Gastrocnemius medialis (tissue), 4 donors: ENCODE measurements at places on chromosomes 3 and 15. TPM values are rescaled to one million over a fixed set of nuclear protein-coding genes. Genes with fewer than 3 reads are reported as not detected.

- no peaks in the 10 kb centered on the region for H3K27me3 ChIP-seq
- no peak overlapping the region for H3K27ac ChIP-seq
- no peaks in the 10 kb centered on the region for H3K4me1 ChIP-seq
- no peak overlapping the region for H3K4me3 ChIP-seq
Observed at GRCh38 chr15:74406992-74407705, 26.6 kb downstream of the SEMA7A start.

DNA sequence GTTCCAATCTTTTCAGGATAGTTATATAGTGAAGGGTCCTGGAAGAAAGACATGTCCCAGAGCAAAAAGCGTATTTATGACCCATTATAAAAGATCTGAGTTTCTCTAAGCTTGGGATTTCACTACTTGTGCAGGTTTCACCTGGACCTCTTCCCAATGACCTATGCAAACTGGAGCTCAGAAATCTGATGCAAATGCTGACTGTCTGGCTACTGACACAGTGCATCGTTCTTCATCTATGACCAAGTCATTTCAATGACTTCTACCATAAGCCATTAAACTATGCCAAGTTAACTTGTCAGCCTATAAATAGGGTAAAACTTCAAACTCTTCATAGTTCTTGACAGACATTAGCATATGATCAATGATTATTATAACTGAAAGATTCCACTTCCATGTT, 11.1 kb downstream of the STAG1 start:
- peaks cover 23% of the 10 kb centered on the region for H3K4me1 ChIP-seq
- no peak overlapping the region for H3K27ac ChIP-seq
- no peak overlapping the region for H3K4me3 ChIP-seq
- DNase-seq = no peak

The PODXL2 gene
- 1.5 TPM for total RNA-seq

DNA sequence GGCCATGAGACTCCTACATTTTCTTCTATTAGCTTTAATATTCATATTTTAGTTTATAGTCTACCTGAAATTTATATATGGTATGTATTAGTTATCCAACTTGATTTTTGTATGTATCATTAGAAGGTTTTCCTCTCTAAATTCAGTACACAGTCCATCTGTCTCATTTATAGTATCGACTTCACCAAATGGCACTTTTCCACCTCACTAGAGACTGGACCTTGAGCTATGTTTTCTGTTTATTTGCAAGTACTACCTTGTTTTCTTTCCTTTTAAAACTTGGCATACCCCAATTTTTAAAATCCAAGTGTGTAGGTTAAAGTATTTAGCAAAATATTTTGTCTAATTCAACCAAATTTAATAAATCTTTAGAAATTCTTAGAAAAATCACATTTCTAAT, 1137.5 kb downstream of the NSUN3 start:
- DNase-seq = no peak
- no peaks in the 10 kb centered on the region for H3K36me3 ChIP-seq
- no peaks in the 10 kb centered on the region for H3K27me3 ChIP-seq

DNA sequence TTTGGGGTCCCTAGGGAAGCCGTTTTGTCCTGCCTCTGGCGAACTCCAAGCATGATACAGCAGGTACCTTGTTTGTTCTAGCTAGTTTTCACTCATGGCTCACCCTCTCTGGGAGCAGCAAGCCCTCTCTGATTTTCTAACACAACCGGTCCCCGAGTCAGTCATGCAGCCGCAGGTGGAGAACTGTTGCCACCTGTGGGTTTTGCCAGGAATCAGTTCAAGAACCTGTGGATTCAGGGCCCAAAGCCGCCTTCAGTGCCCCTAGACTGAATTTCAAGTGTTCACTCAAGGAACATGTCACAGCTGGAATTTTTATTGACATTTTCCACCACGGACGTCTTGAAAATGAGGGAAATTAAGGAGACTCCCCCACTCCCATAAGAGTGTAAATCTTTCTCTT, 13.3 kb upstream of the LRRK1 start:
- no peak overlapping the region for H3K4me3 ChIP-seq
- DNase-seq = no peak
- no peak overlapping the region for H3K27ac ChIP-seq
- peaks cover 18% of the 10 kb centered on the region for H3K4me1 ChIP-seq
- no peaks in the 10 kb centered on the region for H3K27me3 ChIP-seq
- H3K36me3 ChIP-seq = no peaks in the 10 kb centered on the region

The GOLGA6L10 gene
- total RNA-seq = 0.41 TPM

DNA sequence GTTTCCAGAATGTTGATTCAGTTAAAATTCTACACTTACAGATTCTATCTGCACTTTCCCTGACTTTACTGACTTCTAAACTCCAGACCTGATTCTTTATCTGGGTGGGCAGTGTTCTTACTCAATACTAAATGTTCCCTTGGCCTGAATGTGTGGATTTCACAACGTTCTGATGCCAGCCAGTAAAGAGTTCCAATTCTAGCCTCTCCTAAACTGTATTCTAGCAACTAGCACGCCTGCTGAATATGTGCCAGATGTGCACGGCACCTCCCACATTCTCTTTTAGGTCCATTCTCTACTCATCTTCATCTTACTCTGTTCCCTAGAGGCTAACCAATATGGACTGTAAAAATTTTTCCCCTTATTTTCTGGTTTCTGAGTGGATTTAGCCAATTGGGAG, 479.5 kb upstream of the AGTR1 start:
- H3K4me3 ChIP-seq = no peak overlapping the region
- H3K27me3 ChIP-seq = no peaks in the 10 kb centered on the region
- H3K27ac ChIP-seq = no peak overlapping the region
- no peaks in the 10 kb centered on the region for H3K36me3 ChIP-seq
- H3K4me1 ChIP-seq = no peaks in the 10 kb centered on the region
- no peak for DNase-seq

DNA sequence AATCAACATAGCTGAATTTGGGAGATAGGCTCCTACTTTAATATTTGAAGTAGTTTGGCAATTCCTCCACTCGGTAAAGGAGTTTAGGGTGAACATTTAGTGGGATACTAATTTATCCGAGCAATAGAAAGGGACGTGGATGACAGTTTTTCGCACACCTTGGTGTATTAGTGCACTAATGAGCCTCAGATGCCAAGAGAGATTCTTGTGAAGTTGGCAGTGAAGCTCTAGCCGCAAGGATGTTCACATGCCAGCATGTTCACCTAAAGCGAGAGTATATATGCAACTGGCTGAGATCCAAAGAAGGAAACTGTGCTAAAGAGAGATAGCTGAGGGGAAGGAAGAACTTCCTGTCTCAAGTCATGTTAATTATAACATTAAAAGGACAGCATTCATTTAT, 58.5 kb downstream of the TGFBR2 start:
- H3K27me3 ChIP-seq = no peaks in the 10 kb centered on the region
- H3K36me3 ChIP-seq = peaks cover 5% of the 10 kb centered on the region
- H3K4me3 ChIP-seq = no peak overlapping the region
- H3K27ac ChIP-seq = no peak overlapping the region
- H3K4me1 ChIP-seq = peaks cover 8% of the 10 kb centered on the region

The APOD gene
- 801 TPM for total RNA-seq

The TLR9 gene
- not detected for total RNA-seq

The PIGBOS1 gene
- total RNA-seq = 8.7 TPM

GRCh38 chr3:159763602-159764489, 224.8 kb upstream of the IL12A start:
- no peaks in the 10 kb centered on the region for H3K27me3 ChIP-seq
- no peaks in the 10 kb centered on the region for H3K36me3 ChIP-seq
- H3K4me1 ChIP-seq = peaks cover 16% of the 10 kb centered on the region
- H3K4me3 ChIP-seq = peak overlapping the region; percentile 64
- H3K27ac ChIP-seq = peak overlapping the region; percentile 80

GRCh38 chr15:56749982-56750381, 16.7 kb upstream of the ZNF280D start:
- DNase-seq = no peak
- H3K36me3 ChIP-seq = no peaks in the 10 kb centered on the region
- no peaks in the 10 kb centered on the region for H3K27me3 ChIP-seq
- H3K27ac ChIP-seq = no peak overlapping the region
- no peak overlapping the region for H3K4me3 ChIP-seq
- H3K4me1 ChIP-seq = no peaks in the 10 kb centered on the region

The CPEB1 gene
- 0.69 TPM for total RNA-seq

The OIP5 gene
- 1.9 TPM for total RNA-seq

DNA sequence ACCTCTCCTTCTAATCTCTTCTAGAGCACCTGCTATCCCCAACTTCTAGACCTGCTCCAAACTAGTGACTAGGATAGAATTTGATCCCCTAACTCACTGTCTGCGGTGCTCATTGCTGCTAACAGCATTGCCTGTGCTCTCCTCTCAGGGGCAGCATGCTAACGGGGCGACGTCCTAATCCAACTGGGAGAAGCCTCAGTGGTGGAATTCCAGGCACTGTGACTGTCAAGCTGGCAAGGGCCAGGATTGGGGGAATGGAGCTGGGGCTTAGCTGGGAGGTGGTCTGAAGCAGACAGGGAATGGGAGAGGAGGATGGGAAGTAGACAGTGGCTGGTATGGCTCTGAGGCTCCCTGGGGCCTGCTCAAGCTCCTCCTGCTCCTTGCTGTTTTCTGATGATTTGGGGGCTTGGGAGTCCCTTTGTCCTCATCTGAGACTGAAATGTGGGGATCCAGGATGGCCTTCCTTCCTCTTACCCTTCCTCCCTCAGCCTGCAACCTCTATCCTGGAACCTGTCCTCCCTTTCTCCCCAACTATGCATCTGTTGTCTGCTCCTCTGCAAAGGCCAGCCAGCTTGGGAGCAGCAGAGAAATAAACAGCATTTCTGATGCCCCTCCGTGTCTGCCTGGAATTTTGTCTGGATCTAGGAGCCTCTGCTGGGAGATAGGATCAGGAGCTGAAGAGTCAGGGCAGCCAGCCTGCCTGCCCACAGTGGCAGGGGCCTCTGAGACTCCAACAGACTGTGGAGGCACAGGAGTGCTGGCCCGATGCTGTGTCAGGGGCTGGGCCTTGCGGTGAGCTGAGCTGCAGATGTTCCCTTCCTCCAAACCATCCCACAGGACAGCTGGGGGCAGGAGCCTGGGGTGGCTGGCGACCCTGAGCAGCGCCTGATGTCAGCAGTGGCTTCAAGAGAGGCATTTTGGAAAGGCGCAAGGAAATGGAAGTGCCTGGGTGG, 3.0 kb downstream of the ISLR start:
- DNase-seq = no peak
- no peak overlapping the region for H3K27ac ChIP-seq
- no peaks in the 10 kb centered on the region for H3K27me3 ChIP-seq
- peaks cover 23% of the 10 kb centered on the region for H3K4me1 ChIP-seq
- H3K36me3 ChIP-seq = no peaks in the 10 kb centered on the region
- H3K4me3 ChIP-seq = no peak overlapping the region

The NCKIPSD gene
- 33.1 TPM for total RNA-seq

- no peak for DNase-seq
- H3K27me3 ChIP-seq = no peaks in the 10 kb centered on the region
- H3K27ac ChIP-seq = no peak overlapping the region
- H3K4me3 ChIP-seq = no peak overlapping the region
Observed at GRCh38 chr15:96070636-96071035, 259.9 kb upstream of the NR2F2 start.

The PLA2G4D gene
- total RNA-seq = 0.10 TPM

GRCh38 chr3:105527535-105527934, 160.8 kb downstream of the ALCAM start:
- no peak overlapping the region for H3K27ac ChIP-seq
- H3K4me1 ChIP-seq = no peaks in the 10 kb centered on the region
- no peak for DNase-seq
- H3K36me3 ChIP-seq = no peaks in the 10 kb centered on the region
- no peak overlapping the region for H3K4me3 ChIP-seq

DNA sequence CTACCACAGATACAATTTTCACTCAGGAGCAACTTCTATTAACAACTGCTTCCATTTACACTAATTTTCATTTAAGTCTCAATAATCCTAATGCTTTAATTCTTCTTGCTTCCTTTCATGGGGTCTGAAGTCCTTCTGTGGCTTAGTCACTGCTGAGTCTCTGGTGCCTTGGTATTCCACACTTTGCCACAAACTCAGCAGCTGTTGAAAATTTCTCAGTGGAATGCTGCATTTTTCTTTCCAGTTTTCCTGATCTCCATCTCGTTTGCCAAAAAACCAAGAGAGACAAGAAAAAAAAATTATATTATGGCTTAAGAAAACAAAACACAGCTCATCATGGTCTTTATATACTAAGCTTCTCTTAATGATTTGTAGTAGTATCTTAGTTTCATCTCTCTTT, 269.2 kb upstream of the AZI2 start:
- H3K27ac ChIP-seq = no peak overlapping the region
- H3K36me3 ChIP-seq = no peaks in the 10 kb centered on the region
- H3K27me3 ChIP-seq = no peaks in the 10 kb centered on the region
- no peaks in the 10 kb centered on the region for H3K4me1 ChIP-seq
- no peak overlapping the region for H3K4me3 ChIP-seq
- no peak for DNase-seq

The SLC15A2 gene
- total RNA-seq = 0.07 TPM

- H3K27ac ChIP-seq = peak overlapping the region; percentile 61
- no peaks in the 10 kb centered on the region for H3K27me3 ChIP-seq
- H3K4me3 ChIP-seq = no peak overlapping the region
- no peaks in the 10 kb centered on the region for H3K36me3 ChIP-seq
- no peak for DNase-seq
Observed at GRCh38 chr3:168876346-168877035, 780.8 kb upstream of the GOLIM4 start.

The CEMIP gene
- total RNA-seq = not detected

DNA sequence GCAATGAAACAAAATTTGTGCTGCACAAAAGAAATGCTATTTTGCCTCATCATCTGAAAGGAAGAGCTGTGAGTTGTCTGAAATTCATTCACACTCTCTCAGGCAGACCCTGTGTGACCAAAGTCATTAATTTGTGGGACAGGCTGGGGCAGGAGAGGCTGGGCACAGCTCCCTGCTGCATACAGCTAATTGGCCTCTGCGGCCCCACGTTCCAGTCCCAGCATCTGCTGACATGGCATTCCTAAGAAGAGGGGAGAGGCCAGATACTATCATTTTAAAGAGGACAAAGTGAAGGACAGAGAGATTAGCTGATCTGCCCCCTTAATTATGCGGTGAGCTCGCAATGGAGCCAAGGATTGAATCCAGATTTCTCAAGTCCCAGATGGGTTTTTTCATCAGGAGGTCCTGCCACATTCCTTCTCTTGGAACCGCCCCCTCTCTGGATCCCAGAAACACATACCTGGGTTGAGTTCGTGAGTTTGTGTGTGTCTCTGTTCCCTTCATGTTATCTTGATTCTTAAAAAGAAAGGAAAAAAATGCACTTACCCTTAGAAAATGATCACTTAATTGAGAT, 25.1 kb downstream of the POLR2M start:
- H3K36me3 ChIP-seq = no peaks in the 10 kb centered on the region
- no peak overlapping the region for H3K27ac ChIP-seq
- DNase-seq = no peak
- H3K4me1 ChIP-seq = peaks cover 4% of the 10 kb centered on the region
- H3K4me3 ChIP-seq = no peak overlapping the region
- no peaks in the 10 kb centered on the region for H3K27me3 ChIP-seq

The DZIP1L gene
- total RNA-seq = 1.4 TPM

- H3K4me3 ChIP-seq = no peak overlapping the region
- no peaks in the 10 kb centered on the region for H3K36me3 ChIP-seq
- H3K27ac ChIP-seq = no peak overlapping the region
- no peak for DNase-seq
- H3K4me1 ChIP-seq = peaks cover 3% of the 10 kb centered on the region
Observed at GRCh38 chr3:14274612-14274936, 96.0 kb downstream of the LSM3 start.
